Gastrocnemius medialis (tissue), 4 donors: ENCODE measurements at places on chromosomes 11 and 22. TPM values are rescaled to one million over a fixed set of nuclear protein-coding genes. Genes with fewer than 3 reads are reported as not detected.

DNA sequence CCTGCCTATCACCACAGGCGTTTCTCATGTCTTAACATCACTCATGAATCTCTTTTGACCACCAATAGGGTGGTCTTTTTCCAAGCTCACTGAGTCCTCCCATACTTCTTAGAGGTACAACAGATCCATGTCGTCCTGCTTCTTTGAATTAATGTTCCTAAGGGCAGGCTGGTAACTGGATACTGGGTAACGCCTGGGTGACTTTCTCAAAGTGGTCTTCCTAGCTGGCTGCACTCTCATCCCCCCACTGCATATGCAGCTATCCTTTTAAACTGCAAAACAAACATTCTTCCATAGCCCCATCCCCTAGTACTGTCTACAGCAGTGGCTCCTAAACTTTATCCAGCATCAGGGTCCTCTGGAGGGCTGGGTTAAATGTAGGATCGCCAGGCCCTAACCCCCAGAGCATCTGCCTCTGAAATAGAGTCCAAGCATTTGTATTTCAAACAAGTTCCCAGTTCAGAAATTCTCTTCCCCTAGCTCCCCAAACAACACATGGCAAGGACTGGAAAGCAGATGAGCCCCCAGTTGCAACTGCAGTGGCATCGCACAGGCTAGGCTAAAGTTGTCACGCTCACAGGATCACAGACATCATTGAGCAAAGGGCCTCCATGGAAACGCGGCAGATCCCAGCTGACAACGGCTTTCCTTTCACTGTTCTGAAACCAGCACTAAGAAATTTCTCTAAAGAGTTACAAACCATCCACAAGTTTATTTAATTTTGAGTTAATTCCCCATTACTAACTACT, 204.9 kb downstream of the LARGE1 start:
- no peak for DNase-seq

Gene MORC2
- 28.4 TPM for total RNA-seq

GRCh38 chr11:123408619-123409455, 21.2 kb upstream of the GRAMD1B start:
- DNase-seq = no peak

Gene BRD1
- 17.6 TPM for total RNA-seq

DNA sequence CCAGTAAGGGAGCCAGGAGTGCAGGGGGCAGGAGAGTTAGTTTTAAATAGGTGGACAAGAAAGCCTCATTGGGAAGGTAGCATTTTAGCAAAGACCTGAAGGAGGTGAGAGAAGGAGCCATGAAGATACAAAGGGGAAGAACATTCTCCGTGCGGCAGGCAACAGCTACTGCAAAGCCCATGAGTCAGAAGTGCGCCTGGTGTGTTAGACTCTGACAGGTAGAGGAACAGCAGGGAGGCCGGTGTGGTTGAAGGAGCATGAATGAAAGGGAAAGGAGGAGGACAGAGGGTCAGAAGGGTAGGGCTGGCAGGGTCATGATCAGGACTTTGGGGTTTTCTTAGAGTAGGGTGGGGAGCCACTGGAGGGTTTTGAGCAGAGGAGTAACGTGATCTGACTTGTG, 34.5 kb upstream of the PAMR1 start:
- no peak for DNase-seq
